WERI-Rb-1 (cell line): ENCODE measurements at places on chromosomes 3 and 15.

GRCh38 chr3:139534455-139534812, 5.1 kb downstream of the RBP1 start:
- peak; percentile 80 for DNase-seq

GRCh38 chr3:71710906-71711494, 14.2 kb downstream of the EIF4E3 start:
- DNase-seq, result no peak

DNA sequence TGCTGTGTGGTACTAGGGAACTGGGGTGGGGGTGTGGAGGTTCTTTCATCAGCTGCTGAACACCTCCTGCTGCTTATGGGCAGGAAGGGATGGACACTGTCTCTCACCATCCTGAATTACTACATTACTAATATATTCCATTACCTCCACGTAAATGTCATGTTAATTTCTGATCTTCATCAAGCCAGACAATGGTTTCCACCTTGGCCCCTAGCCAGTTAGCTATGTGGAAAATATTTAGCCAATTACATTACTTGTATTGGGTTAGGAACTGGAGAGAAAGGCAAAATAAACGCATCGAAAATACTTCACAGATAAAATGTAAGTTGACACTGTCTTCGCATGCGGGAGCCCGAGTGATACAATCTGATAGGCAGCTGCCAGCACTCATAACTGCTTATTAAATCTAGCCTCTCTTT, 95.1 kb downstream of the FOXP1 start:
- DNase-seq, result no peak

DNA sequence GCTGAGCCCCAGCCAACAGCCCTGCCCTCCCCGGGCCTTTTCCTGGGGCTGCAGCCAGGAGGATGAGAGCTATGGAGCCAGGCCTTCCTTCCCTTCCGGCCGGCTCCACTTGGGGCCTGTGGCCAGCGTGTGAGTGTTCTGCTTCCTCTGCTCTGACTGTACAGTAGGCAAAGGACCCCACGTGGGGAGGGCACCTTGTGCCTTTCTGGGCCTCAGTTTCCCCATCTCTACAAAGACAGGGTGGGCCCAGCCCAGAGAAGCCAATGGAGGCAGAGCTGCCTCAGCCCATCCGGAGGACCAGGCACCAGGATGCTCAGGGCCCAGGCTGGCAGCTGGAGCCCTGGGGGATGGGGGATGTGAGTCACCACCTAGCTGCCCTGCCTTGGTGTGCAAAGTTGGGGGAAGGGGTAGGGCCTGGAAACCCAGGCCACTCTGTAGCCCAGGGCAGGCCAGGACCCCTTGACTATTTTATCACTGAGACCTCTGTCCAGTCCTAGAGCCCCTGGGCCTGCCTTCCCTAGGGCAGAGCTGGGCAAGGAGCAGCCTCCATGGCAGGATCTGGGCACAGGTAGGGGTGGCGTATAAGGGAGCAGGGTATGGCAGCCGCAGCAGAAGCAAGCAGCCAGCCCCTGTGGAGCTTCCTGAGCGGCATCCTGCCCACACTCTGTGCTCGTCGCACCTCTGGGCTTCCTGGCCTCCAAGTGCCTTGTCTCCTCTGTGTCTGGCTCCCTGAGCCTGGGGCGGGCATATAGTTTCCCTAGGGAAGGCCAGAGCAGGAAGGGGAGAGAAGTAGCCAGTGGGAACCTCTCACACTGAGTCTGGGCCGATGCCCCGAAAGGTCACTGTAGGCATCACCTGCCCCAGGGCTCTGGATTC, 1.8 kb downstream of the PSTPIP1 start:
- no peak for DNase-seq

DNA sequence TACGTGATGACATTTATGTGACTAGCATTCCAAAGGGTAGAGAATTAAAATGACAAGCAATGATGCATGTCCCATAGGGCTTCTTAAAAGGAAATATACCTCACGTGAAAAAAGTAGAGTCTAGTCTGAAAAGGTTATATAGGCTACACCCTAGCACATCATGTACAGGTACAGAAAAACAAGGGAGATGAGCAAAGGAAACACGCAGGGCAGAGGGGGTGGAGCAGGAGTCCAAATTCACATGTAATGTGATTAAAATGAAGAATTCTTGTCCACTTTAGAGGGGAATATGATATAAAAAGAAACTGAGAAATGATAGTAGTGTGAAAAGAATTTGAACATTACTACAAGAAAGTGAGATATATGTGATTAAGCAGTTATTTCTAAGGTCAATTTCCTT, 59.4 kb downstream of the HACD2 start:
- DNase-seq, result no peak

GRCh38 chr3:38519000-38519399, 22.9 kb downstream of the EXOG start:
- no peak for DNase-seq

- no peak for DNase-seq
Measured at GRCh38 chr3:3813013-3813412, 13.8 kb downstream of the LRRN1 start.

DNA sequence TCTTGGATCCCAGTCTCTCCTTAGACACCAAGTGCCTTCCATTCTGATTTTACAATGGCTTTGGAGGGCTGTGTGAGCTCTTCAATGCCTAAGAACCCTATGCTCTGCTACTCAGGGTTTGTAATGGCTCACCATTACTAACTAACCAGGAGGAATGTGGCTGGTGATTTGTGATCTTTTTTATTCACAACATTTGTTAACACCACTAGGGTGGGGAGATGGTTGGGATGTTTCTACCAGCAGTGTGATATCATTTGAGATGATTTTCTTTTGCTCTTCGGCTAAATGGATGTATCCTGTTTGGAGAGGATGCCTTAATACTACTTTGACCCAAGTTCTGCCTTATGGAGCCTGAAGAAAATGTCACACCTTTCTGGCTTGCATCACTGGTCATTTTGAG, 226.9 kb downstream of the MFSD1 start:
- no peak for DNase-seq

- DNase-seq, result no peak
Measured at GRCh38 chr3:109545746-109546145, 208.4 kb upstream of the DPPA4 start.
